ENCODE measurements at places on chromosomes 13 and 19.

DNA sequence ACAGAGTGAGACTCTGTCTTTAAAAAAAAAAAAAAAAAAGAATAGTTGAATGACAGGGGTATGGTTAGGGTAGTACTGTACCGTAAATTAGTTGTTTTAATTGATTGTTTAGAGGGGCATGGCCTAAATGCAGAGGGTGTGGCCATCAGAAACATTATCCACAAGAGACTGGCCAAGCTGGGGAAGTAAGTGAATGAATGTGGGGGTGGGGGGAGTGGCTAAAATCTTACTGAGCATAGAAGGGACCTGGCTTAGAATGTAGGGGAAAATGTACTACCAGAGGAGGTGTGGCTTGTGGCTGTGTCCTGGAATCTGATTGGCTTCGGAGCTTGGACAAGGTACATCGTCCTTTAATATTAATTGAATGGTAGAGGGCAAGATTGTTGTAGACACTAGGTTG is 3.8 kb downstream of the BCL2L12 start:
- peak; percentile 32 for DNase-seq

DNA sequence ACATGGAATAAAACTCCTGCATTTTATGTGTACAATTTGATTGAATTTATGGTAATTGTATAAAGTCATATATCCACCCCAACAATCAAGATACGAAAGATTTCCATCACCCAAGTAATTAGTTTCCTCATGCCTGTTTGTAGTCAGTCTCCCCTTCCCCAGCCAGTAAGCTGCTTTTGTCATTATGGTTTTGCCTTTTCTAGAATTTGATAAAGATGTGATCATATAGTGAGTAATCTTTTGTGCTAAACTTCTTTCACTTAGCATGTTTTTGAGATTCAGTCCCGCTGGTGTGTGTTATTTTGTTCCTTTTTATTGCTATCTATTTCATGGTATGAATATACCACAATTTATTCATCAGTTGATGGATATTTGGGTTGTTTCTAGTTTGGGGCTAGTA is 16.0 kb downstream of the ITM2B start:
- DNase-seq = peak; percentile 5

GRCh38 chr19:42081584-42082203 is 5.7 kb downstream of the ZNF574 start:
- DNase-seq = peak; percentile 41

- peak; percentile 37 for DNase-seq
Observed at GRCh38 chr19:53880711-53881481, 1.1 kb upstream of the PRKCG start.

DNA sequence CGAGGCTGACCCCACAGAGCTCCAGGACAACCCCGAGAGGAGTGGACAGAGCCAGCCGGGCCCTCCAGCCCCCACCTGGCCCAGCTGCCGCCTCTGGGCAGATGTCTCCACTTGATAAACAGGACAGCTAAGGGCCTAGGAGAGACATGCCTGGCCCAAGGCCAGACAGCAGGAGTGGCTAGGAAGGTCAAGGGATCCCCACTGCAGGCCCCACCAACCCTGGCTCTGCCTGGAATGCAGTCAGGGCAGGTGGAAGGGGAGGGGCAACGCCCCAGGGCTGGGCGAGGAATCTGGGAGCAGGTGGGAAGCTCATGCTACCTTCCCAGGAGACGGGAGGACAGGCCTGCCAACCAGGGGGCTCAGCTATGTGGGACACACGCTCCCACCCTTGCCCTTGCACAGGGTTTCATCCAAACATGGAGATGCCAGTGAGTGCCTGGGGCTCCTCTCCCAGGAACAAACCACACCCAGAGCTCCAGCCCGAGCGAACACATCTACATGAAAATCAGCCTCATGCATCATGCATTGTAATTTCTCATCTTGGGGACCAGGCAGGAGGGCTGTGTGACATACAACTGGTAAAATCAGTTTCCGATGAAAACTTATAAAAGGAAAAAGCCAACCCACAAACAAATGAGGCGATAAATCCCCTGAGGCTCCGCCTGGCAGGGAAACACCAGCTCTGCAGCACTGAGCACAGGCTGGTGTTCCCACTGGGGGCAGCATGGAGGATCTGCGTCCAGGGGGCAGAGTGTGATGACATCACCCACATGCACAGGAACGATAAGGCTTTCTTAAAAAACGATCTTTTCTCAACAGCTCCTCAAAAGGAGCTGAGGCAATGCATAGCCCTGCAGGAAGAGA is 25.0 kb downstream of the SH3GL1 start:
- DNase-seq = peak; percentile 46

- no peak for DNase-seq
Observed at GRCh38 chr13:65724226-65724625, 1505.9 kb downstream of the PCDH9 start.

DNA sequence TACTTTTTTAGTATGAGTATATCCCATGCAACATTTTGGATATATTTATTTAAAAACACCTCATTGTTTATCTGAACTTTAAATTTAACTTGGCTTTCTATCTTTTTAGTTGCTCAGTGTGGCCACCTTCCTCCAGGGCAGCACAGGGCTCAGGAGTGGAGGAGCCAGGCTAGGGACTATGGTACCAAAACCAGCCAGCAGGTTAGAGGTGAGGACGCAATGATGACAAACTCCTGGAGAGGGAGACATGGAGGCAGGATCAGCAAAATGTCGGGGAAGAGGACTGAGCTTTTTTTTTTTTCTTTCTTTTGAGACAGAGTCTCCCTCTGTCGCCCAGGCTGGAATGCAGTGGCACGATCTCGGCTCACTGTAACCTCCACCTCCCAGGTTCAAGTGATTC is 29.6 kb upstream of the CALM3 start:
- DNase-seq = no peak

DNA sequence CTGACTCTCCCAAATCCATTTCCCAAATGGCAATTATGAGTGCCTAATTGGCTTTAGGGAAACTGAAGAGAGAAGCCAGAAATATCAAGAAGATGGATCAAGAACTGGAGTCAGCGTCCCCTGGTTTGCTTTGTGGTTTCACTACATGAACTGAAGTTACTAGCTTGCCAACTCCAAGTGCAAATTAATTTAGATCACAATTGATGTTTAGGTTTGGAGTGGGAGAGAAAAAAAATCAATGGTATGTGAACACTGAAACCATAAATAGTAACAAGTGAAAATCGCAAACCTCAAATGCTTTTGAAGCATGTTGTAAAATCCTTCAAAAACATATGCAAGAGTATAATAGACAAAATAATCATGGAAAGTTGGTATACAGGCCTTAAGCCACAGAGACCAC is 1528.6 kb upstream of the SLC10A2 start:
- no peak for DNase-seq

DNA sequence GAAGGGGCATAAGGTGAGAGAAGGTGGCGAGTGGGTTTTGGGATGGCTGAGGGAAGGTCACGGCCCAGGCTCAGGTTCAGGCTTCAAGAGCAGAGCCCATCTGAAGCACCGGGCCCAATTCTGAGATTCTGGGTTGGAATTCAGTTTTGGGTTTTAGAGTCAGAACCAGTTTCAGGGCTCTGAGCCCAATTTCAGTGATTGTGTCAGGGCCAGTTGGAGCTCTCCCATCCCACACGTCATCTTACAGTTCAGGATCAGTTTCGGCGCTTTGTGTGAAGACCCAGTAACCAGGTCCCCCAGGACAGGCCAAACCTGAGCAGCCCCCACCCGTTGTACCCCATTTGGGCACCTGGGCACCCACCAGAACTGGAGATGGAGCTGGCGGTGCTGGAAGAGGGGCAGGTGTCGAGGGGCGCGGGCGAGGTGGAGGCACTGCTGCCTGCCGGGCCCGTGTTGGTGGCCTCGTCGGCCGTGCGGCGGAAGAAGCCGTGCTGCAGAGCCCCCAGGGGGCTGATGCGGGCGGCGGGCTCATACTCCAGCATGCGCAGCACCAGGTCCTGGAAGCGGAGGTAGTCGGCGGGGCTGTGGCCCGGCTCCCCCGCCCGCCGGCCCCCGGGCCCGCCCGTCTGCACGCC is 7.5 kb downstream of the DYRK1B start:
- no peak for DNase-seq

DNA sequence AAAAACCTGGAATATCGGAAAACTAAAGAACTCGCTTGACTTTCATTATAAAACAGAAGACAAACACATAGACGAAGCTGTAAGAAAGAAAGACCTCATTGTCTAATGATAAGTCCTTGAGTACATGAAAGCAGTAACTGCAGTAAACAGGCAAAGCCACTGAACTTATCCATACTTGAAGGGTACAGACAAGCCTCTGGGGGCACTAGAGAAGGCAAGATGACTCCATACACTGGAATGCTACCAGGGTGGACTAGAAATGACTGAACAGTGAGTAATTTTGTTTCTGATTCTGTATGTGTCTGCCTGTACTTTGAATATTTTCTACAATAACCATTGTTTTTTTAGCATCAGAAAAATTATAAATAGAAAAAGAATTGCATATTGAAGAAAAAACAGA is 507.9 kb downstream of the UQCRFS1 start:
- no peak for DNase-seq

GRCh38 chr19:1241417-1242095 is at the start of gene ATP5F1D:
Gene ATP5F1D, plus strand, starts transcription at chr19:1241751. Its CDS starts 100 bp downstream, at chr19:1241851.
- DNase-seq = peak; percentile 98

GRCh38 chr19:5480427-5480836 is 25.2 kb downstream of the ZNRF4 start:
- peak; percentile 25 for DNase-seq

- peak; percentile 25 for DNase-seq
Observed at GRCh38 chr13:46490129-46490528, 62.8 kb upstream of the LRCH1 start.

DNA sequence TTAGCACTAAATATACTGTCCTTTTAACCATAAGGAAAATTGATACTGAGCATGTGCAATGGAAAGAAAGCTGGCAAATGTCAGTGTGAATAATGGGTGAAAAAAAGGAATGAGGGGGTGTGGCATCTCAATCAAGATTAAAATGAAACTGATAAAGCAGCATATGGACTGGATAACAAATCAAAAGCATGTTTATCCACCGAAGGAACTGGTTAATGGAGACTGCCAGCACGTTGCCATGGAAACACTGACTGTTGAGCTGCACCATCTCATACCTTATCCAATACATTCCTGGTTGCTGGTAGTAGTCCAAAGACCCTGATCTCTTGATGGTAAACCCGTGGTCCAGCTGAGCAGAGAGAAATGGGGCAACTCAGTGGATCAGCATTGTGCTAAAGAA is 311.4 kb upstream of the MAB21L1 start:
- no peak for DNase-seq

DNA sequence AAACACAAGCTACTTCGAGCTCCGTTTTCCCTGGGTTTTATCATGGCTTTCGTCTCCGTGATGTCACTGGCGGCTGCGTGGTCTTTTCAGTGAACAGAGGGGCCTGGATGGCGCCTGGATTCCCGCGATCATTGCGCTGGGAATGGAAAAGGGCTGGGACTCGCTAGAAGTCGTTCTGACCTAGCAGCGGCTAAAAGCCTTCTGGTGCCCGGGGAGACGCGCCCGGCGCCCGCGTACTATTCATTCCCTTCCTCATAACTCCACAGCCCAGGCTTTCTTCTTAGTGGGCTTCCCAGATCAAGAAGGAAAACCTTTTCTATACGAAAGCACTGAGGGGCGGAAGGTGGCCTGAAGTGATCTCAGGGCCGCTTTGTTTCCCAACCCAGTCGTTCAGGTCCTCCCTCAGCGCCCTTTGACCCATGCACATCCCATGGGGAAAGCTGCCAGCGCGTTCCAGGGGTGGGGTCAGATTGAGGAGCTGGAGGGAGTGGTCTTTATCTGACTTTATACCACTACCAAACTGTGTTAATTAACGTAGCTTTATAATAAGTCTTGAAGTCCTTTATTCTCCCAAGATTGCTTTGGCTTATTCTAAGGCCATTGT is 96.6 kb downstream of the ELF1 start:
- no peak for DNase-seq

GRCh38 chr13:105343134-105343806 is 1192.2 kb downstream of the EFNB2 start:
- no peak for DNase-seq

- DNase-seq = no peak
Observed at GRCh38 chr13:21043898-21044297, 17.5 kb downstream of the LATS2 start.

- DNase-seq = no peak
Observed at GRCh38 chr13:40456397-40456953, 210.0 kb downstream of the FOXO1 start.

GRCh38 chr13:47932950-47933923 is 67.8 kb downstream of the SUCLA2 start:
- DNase-seq = peak; percentile 65

All from suppressor macrophage treated with lipopolysaccharide for 4 hours (primary cell).